Hematopoietic multipotent progenitor cell treated with erythropoietin and hydrocortisone succinate and interleukin-3 and kit ligand, for 4 days (in vitro differentiated cells): ENCODE measurements at places on chromosomes 11 and 22.
A peak's percentile ranks its signal among the peaks of the same experiment; 100 is the strongest.

- no peak for DNase-seq
Measured at GRCh38 chr11:92409956-92410355, 185.3 kb downstream of the FAT3 start.

DNA sequence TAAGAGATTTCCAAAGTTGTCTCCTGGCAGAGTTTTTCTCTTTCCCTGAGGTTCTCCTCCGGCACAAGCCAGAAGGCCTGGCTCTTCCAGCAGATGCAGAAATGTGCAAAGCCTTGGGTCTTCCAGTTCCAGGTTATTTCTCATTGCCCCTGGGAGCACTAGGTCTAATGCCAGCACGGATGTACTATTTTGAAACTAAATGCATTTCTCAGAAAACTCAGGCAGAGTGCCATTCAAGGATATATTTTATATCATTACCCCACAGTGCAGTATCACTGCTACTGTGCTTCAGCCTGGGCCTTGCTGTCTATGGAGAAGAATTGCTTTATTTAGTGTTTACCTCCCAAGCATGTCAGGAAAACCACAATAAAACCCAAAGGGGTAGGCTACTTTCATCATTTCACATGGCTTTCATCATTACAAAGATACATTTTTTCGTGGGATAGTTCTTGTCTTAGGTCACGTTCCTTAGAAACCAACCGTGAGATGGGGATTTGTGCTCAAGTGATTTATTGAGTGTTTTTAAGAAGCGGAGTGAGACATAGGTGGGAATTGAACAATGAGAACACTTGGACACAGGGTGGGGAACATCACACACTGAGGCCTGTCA lies 22.4 kb upstream of the FZD4 start:
- no peak for DNase-seq

DNA sequence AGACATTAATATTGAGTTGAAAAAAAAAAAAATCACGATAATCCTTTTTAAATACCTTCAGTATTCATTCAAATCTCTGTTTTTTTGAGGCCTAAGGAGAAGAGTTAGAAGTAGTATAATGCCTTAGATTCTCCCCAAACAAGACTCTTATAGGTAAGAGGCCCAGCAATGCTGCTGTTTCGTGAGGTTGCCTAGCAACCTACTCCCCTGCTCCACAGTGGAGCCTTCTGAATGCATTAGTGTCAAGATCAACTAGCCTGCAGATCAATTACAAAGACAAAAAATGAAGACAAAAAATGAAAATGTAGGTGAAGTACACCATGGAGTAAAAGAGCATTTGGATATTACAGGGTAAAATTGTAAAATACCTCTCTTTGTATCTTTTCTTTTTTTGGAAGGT lies 229.8 kb upstream of the LUZP2 start:
- DNase-seq: no peak

DNA sequence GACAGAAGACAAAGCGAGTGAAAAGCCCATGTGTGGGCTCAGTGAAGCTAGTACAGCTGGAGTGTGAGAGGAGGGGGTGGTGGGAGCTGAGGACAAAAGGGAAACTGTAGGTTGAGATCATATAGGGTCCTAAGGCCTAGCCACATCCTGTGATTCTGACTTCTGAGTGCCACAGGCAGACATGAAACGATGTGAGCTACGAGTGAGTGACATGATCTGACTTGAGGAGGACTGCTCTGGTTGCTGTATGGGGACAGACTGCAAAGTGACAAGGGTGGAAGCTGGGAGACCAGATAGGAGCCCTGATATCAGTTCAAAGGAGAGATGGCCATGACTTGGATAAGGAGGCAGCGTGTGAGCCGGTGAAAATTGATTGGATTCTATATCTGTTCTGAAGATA lies 85.4 kb downstream of the MICAL2 start:
- DNase-seq: peak; percentile 38

DNA sequence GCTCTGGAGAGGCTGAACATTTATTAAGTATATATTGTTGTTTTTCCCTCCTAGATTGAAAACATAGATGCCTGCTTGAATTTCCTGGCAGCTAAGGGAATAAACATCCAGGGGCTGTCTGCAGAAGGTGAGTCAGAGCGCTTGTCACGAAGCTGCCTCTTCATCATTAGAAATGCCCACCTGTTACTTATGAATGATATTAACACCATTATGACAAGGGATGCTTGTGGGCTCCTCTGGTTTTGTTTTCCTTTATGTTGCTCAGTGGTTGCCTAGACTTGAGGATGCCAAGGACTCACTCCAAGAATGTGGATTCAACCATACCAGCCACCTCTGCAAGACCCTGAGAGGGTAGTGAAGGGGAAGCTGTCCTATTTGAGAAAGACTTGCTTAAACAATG lies 156.2 kb downstream of the NAV2 start:
- DNase-seq: no peak

GRCh38 chr11:70755410-70756158 lies 357.3 kb downstream of the CTTN start:
- peak; percentile 83 for DNase-seq
